NCI-H1417 treated with DMSO at 0.1 percent for 48 hours (cell line): ENCODE measurements at places on chromosomes 12 and 14.
A peak's percentile ranks its signal among the peaks of the same experiment; 100 is the strongest.

DNA sequence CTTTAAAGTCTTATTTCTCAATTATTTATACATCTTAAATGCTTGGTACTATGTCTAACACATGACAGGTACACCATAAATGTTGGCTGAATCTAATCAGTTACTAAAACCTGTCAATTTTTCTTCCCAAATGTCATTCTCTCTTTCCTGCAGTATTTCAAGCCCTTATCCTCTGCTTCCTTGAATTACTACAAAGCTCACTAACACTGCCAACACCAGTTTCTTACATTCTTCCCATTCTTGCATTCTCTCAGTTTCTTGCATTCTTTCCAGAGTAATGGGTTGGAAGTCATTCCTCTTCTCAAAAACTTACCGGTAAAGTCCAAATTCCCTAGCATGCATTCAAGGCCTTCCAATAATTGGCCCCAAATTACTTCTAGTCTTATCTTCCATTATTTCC, 9.6 kb upstream of the SMARCC2 start:
- DNase-seq: no peak

DNA sequence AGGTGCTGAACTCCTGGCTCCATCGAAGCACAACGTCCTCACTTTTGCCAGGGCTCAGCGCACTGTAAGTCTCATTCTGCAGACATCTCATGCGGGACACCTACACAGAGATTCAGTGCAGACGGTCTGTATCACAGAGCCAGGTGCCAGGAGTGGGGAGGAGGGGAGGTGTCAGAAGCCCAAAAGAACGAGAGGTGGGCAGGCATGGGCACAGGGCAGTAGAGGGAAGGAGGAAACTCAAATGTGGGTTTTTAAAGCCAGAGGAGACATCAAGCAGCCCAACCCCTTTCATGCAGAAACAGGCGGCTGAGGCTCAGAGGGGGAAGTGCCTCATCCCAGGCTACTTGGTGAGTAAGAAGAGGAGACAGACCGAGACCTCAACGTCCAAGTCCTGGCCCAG, 2.5 kb upstream of the LPAR5 start:
- no peak for DNase-seq

GRCh38 chr12:107379852-107380567, 286.7 kb upstream of the CRY1 start:
- peak; percentile 78 for DNase-seq

- DNase-seq: no peak
Measured at GRCh38 chr12:1488908-1489381, 105.4 kb downstream of the FBXL14 start.

DNA sequence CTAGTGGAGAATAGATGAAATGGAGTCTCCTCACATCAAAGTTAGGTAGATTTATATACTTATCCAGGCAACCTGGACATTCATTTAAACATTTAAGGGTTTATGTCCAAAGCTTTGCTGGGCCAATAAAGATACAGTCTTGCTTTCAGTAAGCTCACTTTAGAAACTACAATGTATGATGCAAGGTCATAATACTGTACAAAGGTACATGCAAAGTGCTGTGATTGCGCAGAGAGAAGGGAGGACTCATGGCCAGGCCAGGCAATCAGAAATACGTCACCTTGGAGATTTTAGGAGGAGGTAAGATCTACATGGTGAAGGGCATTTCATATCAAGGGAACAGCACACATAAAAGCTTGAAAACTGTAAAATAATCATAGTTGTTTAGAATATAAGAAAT, 113.6 kb downstream of the FGD4 start:
- DNase-seq: no peak

DNA sequence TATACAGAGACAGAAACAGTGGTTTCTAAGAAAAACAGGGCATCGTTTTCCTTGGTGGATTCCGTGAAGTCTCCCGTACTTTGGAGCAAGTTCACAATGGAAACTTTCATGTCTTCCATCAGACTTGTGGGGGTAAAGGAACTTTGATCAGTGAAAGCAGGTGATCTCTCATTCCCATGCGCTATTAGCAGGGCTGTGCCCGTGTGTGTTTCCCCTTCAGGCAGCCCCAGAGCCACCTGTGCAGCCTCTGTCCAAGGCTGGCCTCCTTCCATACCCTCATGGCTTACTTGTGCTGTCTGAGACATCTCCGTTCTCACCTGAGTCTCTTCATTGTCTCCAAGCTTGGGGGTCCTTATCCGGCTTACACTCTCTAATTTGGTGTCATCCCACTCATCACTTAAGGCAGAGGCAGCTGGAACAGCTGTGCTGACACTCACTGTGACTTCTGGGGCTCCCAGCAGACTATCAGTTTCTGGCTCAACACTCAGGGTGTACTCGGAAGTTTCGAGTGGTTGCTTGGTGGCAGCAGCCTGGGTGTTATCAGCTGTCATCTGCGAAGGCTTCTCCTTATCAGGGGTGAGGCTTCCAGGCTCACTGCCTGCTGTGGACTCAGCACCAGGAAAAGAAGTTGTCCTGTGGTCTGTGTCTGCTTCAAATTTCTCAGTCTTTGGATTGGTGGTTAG, 13.8 kb downstream of the ARMH4 start:
- DNase-seq: no peak

GRCh38 chr12:93750056-93750455, 72.9 kb downstream of the CRADD start:
- DNase-seq: no peak

GRCh38 chr12:116610971-116611541, 51.9 kb downstream of the MAP1LC3B2 start:
- DNase-seq: no peak

- no peak for DNase-seq
Measured at GRCh38 chr14:37422748-37423147, 172.3 kb downstream of the FOXA1 start.

DNA sequence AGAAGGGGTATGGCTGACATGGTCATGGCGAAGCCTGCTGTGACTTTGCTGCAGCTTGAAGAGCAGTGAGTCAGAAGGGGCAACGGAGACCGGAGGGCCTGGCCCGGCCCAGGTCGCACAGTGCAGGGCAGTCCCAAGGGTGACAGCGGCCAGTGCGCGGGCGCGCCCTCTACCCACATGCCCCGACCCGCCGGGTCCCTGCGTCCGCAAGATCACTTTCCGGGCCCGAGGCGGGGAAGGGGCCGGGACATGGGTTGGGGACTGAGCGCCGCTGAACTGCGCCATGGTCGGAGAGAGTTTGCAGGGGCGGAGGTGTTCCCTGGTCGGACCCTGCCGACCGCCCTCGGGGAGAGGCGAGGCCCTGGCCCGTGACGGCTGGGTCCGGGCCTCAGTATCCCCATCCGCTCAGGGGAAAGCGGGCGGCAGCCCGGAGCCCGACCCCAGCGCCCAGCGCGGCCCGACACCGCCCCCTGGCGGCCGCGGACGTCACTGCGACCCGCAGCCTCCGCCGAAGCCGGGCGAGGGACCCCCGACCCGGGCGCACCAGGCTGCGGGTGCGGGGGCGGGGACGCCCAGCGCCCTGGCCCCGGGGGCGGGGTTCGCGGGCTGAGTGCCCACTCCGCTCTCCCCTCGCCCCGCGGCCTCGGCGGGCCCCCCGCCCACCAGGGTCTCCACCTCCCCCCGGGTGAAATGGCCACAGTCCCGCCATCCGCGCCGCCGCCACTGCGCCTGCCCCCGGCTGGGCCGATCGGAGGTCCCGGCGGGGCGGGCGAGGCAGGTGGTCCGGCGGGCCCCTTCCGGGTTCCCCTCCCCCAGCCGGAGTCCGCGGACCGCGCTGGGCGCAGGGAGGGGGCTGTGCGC, 7.2 kb upstream of the ANKRD9 start:
- no peak for DNase-seq

DNA sequence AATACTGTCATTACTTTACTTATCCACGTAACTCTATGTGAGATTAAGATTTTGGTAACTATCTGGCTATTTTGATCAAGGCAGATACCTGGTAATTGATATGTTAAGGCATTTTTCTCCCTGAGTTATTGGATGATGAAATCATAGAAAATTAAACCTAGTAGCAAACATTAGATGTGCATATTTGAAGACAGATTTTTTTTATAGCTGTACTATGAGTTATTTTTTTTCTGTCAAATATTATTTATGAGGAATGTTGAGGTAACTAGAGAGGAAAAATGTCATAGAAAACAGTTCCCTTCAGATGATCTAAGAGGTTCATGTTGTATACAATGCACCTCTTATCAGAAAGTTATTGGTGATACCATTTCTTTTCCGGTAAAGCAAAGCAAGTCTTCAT, 64.9 kb upstream of the SLC38A2 start:
- no peak for DNase-seq

DNA sequence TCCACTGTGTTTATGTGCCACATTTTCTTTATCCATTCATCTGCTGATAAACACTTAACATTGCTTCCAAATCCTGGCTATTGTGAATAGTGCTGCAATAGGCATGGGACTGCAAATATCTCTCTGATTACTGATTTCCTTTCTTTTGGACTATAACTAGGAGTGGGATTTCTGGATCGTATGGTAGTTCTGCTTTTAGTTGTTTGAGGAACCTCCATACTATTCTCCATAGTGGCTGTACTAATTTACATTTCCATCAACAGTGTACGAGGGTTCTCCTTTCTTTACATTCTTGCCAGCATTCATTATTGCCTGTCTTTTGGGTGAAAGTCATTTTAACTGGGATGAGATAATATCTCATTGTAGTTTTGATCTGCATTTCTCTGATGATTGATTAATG, 47.6 kb downstream of the TAOK3 start:
- DNase-seq: no peak

DNA sequence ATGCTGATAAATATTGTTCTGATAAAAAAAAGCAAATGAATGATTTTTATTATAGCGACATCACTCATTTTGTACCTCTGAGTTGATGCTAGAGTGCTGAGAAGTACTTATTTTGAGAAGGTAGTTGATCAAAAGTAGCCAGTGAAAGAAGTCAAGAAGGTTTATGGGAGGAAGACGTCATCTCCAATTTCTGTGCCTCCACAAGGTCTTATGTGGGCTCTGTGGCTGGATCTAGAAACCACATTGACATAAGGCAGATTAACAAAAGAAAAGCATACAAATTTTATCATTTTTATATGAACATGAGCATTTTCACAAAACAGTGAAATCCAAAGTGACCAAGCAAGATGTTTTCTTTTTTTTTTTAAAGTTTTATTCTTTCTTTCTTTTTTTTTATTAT, 289.5 kb upstream of the FAR2 start:
- no peak for DNase-seq

- DNase-seq: no peak
Measured at GRCh38 chr12:49548822-49549648, 10.2 kb downstream of the KCNH3 start.

- DNase-seq: no peak
Measured at GRCh38 chr14:95725685-95726336, 11.9 kb upstream of the TCL1A start.

DNA sequence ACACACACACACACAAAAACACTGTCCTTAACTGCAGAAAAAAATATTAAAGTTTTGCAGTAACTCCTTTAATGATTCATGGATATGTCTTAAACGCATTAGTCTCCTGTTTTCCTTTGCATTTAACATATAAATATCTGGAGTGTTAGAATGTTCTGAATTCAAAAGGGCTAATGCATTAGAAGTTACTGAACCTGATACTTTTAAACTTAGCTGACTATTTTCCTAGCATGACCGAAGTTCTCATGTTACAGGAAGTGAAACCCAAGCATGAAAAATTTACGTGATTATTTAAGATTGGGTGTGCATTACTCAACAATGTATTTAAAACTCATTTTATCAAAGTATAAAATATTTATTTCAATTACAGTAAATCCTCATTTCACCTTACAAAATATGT, 791.2 kb downstream of the FLRT2 start:
- DNase-seq: no peak

DNA sequence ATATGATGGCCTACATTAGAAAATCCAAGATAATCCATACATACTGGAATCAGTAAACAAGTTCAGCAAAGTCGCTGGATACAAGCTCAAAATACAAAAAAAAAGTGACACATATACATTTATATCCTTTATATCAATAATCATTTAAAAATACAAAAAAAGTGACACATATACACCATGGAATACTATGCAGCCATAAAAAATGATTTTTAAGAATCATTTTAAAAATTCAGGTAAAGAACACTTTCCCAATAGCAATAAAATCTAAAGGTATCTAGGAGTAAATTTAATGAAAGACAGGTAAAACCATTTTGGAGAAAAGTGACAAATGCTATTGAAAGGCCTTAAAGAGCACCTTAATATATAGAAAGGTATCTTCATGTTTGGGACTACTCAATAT, 111.9 kb downstream of the NTN4 start:
- DNase-seq: no peak

DNA sequence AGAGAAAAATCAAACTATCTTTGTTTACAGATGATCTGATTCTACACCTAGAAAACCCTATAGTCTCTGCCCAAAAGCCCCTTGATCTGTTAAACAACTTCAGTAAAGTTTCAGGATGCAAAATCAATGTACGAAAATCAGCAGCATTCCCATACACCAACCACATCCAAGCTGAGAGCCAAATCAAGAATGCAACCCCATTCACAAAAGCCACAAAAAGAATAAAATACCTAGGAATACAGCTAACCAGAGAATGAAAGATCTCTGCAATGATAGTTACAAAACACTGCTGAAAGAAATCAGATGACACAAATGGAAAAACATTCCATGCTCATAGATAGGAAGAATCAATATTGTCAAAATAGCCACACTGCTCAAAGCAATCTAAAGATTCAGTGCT, 265.7 kb downstream of the AEBP2 start:
- DNase-seq: no peak

GRCh38 chr14:30874120-30874998, at the start of gene COCH:
COCH (plus strand) TSS chr14:30874559; CDS start chr14:30874939, 380 bp downstream.
- DNase-seq: peak; percentile 42

DNA sequence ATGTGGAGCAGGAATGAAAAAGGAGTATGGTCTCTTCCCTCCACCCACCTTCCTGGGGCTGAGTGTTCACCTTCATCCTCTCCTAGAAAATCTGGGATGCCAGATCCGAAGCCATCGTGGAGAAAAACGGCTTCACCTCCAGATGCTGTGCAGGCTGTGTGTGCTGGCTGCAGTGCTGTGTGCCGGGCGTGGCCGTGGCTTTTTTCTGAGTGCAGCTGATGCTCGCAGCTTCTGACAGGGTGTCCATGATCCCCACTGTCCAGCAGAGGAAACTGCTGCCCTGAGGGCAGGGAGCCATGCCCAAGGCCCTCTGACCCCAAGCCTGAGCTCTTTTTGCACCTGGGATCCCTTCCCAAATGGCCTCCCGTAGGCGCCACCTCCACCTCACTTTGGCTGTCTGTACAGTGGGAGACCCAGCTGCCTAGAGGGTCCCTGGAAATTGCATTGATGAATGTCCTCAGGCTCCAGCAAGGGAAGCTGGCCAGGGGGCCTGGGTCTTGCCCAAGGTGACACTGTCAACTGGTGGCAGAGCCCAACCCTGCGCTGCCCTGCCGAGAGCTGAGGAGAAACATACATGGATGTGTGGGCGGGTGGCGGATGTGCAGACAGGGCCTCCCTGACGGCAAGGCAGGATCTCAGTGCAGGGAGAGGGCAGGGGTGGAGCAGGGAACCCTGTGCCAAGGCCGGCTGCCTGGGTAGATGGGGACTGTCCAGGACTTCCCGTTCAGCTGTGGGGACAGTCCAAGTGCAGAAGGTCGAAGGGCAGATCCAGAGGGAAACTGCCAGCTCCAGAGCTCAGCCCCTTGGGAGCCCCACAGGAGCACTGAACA, 53.3 kb downstream of the BEGAIN start:
- DNase-seq: no peak

GRCh38 chr14:106843951-106844483, 1317.6 kb downstream of the TMEM121 start:
- no peak for DNase-seq
